KBM-7 (cell line): ENCODE measurements at places on chromosomes 1 and 21.

GRCh38 chr1:5986018-5986417 is 6.2 kb downstream of the NPHP4 start:
- DNase-seq, result no peak

GRCh38 chr1:174795806-174796205 is 203.9 kb upstream of the CACYBP start:
- no peak for DNase-seq

DNA sequence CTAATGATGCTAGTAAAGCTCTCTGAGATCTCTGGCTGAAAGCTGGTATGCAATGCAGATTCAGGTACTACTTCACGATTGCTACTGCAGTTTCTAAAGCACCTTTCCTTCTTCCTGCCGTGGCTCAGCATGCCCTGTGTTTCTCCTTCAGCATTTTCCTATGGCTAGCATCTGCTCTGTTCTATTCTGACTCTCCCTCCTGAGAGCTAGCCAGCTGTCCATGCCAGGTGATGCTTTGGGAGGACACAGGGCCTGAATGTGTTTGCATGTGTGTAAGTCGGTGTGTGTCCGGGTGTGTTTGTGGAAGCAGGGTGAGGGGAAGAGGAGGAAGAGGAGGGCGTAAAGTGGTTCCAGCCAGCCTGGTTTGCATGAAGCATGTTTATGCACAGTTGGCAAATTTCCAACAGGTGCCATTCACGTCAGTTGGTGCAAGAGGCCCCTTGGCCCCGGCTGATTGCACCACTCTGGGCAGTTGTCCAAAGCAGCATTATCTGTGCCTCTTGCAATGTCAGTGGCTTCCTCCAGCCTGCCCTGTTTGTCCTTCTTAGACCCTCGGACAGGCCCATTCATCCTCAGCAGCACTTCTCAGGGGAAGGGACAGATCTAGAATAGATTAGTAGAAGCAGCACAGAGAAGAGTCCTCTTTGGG is 433.3 kb downstream of the DISC1 start:
- no peak for DNase-seq

GRCh38 chr1:22317920-22318243 is 133.8 kb upstream of the ZBTB40 start:
- DNase-seq, result no peak

DNA sequence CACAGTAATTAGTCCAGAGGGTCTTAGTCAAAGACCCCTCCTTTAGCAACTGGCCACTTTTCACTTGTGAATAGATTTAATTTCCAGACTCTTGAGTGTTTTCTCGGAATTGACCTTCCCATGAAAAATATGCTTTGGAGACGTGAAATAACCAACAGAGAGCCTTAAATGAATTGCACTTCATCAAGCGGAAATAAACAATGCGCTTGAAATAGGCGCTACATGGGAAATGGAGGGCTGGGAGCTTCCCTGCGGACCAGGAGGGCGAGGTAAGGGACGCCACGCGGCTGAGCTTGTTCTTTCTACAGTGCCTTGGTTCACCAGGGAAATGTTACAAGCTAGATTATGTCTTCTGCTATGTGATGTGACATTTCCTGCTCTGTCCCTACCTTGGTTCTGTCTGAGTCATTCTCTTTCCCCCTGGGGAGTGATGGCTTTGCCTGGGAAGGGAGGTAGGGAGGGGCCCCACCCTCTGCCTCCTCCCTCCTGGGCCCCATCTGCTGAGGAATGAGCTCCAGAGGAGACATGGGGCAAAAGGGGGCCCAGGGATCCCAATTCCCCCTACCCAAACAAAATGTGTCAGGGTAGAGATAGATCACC is 619.3 kb downstream of the PTPRU start:
- no peak for DNase-seq

GRCh38 chr1:109263234-109263596 is 13.9 kb downstream of the CELSR2 start:
- no peak for DNase-seq

GRCh38 chr21:15088488-15088887 is 23.7 kb upstream of the NRIP1 start:
- DNase-seq, result no peak

DNA sequence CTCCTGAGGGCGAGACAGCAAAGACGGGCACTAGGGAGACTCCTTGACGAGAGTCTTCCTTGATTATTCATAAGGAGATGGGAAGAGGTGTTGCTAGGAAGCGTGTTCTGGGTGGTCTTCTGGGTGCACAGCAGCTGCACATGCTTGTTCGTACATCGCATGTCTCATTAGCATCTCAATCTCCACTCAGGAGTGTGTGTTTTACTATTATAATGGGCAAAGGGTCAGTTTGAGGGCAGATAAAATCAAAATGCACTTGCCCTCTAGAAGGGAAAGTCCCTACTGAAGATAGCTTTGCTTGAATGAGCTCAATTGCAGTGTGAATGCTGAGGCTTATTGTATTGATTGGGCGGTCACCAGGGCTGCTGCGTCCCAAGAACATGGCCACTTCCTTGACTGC is 50.2 kb upstream of the SCCPDH start:
- no peak for DNase-seq

DNA sequence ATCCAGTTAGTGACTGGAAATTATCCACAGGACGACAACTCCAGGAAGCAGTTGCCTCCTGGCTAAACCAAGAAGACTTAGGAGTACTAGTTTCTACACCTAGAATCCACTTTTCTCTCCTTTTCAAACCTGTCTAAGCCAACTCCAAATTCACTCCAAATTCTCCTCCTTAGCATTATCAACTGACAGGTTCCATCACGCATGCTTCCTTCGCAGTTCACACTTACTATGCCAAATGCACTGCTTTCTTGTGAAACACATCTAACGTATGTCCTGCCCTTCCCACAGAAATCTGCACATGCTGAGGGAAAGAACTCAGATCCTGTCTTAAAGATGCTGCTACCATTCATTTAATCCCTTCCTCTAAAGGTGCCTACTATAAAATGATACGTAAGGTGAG is 225.9 kb downstream of the RERE start:
- DNase-seq, result no peak

DNA sequence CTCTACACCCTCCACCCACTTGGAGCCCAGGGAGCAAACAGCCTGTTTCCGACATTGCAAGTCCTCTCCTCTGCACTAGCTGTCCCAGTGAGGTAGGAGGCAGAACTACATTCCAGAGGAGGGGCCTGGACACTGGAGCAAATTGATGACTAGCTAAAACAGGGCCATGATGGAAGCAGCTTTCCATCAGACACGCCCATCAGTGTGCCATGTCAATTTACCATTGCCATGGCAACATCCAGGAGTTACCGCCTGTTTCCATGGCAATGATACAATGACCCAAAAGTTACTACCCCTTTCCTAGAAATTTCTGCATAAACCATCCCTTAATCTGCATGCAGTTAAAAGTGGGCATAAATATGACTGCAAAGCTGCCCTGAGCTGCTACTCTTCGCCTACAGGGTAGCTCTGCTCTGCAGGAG is 647.1 kb downstream of the PTPRU start:
- DNase-seq, result no peak

DNA sequence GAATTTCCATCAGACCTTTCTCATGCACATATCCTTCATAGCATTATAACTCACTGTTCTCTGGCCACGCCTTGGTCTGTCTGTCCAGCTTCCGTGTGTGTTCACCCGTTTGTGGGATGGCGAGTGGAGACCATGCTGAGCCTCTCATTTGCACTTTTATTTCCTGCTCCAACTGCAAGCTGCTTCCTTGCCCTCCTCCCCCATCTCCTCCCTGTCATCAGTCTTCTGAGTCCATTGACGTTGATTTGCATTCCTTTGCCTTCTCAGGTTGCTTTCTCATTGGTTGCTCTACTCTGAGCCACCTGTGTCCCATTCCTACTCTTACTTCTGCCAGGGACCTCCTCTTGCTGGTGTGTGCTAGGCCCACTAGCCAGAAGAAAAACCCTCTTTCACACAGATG is 146.4 kb downstream of the NOS1AP start:
- DNase-seq, result no peak

DNA sequence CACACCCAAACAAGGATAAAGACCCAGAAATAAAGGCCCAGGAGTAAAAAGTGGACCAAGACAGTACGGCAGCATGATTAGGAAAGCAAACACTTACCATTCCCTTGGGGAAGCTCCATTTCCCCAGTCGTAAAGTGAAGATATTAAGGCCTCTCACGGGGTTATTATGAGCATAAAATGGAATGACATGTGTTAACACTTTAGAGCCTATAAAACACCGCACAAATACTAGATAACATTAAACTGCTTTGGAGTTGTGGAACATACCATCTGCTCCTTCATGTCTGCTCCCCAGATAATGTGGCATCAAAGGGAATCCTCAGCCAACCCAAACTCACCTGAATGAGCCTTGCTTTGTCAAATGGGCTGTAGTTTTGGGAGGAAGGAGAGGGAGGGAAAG is 8.9 kb upstream of the ITLN2 start:
- no peak for DNase-seq

DNA sequence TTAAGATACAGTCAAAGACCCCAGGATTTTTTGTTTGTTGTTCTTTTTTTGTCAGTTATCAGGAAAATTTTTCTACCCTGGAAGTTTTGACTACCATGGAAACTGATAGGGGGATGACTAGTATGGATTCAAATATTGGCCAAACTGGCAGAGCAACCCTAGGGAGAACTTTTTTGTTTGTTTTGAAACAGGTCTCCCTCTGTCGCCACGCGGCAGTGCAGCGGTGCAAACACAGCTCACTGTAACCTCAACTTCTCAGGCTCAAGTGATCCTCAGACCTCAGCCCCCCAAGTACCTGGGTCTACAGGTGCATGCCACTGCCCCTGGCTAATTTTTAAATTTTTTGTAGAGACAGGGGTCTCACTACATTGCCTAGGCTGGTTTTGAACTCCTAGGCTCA is 46.6 kb downstream of the TOR3A start:
- DNase-seq, result no peak

DNA sequence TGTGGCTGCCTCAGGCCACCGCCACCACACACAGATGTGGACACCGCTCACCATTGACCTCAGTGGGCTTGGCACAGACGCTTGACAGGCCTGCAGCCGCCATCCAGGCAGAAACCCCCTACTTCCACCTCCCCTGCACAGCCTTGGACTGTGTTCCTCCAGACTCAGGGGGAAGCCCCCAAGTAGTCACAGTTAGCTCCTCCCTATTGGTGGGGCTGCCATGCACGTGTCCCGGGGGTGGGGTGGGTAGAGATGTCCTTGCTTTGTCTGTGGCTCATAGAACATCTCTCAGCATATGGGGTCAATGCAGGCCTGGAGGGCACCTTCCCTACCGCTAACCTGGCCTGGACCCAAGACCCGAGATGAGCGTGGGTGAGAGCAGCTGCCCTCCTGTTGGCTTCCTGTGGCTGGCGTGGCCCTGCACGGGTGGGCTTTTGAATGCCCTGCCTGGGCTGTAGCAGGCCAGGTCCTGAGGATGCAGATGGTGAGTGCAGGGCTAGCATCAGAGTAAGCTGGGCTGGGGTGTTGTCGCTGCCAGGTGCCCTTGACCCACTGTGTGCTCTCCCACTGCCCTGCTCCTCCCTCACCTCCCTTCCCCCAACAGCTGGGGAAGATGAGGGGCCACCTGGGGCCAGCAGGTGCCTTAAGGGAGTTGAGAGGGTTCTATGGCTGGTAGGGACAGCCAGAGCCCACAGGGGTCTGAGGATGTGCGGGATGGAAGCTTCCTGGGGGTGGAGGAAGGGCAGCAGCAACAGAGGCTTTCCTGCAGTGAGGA is 6.2 kb downstream of the CROCC start:
- no peak for DNase-seq

- no peak for DNase-seq
Observed at GRCh38 chr1:78318011-78318410, 172.8 kb upstream of the PTGFR start.

DNA sequence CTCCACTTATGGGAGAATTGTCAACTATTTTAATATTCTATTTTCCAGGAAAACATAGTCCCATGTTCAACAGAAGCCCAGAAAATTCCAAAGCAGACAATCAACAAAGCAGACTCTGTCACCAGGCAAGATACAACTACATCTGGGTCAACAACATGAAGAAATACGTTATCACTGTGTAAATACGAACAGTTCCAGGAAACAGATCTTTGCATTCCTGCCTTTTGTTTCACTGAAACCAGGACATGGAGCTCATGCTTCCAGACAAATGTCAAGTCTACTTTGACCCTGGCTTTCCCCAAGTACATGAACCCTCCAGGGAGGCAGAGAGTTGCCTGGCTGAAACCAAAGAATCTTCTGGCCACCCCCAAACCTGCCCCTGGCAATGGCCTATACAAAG is 106.7 kb downstream of the SETD4 start:
- no peak for DNase-seq

DNA sequence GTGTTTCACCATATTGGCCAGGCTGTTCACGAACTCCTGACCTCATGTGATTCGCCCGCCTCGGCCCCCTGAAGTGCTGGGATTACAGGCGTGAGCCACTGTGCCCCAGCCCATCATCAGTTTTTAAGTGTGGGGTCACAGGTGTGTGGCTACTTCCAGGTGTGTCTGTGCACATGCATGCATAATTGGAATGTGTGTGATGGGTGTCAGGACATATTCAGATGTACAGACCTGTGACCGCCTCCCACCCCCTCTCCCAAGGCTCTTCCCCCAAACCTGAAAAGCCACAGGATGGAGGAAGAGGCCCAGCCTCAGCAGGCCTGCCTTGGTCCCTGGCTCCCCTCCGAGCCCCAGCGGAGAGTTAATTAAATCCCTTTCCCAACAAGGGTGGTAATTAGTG is 37.3 kb upstream of the CSF3R start:
- DNase-seq, result no peak

DNA sequence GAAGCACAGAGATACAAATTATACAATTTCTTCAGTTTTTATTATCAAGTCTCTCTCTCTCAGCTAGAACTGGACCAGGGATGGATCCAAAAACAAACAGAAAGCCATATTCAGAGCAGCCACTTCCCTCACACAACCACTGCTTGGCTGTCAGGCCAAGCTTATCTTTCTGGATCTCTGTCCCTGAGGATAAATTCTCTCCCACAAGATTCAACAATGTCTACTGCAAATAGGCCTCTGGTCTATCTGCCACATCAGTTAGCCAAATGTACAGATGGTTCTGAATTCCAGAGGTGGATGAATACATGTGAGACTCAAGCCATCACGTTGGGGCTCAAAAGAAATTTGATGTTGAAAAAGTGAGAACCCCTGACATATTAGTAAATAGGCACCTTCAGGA is 350.9 kb downstream of the LTN1 start:
- DNase-seq, result no peak

GRCh38 chr1:42686418-42686817 is 4.2 kb downstream of the YBX1 start:
- no peak for DNase-seq

DNA sequence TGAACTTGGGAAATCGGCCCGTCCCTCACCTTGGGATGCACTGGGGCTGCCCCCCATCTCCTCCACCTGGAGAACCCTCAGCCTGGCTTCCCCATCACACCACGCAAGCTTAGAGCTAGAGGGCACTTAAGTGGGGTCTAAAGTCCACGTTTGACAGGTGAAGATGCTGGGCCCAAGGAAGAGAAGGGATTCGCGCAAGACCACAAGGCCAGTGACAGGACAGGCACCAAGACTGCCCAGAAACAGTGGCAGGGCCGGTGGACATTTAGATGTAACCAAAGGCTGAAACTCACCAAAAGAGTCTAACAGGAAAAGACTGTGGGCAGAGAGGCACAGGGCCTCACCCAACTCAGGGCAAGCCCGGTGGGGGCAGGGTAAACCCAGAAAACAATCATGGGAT is 130.8 kb upstream of the EDN2 start:
- DNase-seq, result no peak

GRCh38 chr1:193069748-193070385 is 10.5 kb downstream of the RO60 start:
- DNase-seq, result peak; percentile 46

- DNase-seq, result no peak
Observed at GRCh38 chr1:232684371-232685105, 54.6 kb upstream of the SIPA1L2 start.
